Inflammatory macrophage treated with lipopolysaccharide for 1 hour (primary cell): ENCODE measurements at places on chromosomes 12 and 14.

DNA sequence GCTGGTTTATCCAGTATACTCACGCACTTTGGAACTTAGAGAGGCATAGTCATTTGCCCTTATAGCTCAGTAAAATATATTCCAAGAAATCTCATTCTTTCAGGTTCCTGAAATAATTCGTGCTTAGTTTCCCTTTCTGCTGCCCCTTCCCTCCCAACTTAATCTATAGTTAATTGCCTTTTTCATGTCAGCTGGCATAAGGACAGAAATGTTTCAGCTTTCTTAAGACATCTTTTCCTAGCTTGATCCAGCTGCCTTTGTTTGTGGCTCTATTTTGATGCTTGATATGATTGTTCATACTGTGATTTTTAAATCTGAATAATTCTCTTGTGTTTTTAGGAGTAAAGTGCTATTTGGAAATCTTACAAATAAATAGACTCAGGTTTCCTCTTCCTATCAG lies 120.0 kb upstream of the SEL1L start:
- DNase-seq, result no peak

DNA sequence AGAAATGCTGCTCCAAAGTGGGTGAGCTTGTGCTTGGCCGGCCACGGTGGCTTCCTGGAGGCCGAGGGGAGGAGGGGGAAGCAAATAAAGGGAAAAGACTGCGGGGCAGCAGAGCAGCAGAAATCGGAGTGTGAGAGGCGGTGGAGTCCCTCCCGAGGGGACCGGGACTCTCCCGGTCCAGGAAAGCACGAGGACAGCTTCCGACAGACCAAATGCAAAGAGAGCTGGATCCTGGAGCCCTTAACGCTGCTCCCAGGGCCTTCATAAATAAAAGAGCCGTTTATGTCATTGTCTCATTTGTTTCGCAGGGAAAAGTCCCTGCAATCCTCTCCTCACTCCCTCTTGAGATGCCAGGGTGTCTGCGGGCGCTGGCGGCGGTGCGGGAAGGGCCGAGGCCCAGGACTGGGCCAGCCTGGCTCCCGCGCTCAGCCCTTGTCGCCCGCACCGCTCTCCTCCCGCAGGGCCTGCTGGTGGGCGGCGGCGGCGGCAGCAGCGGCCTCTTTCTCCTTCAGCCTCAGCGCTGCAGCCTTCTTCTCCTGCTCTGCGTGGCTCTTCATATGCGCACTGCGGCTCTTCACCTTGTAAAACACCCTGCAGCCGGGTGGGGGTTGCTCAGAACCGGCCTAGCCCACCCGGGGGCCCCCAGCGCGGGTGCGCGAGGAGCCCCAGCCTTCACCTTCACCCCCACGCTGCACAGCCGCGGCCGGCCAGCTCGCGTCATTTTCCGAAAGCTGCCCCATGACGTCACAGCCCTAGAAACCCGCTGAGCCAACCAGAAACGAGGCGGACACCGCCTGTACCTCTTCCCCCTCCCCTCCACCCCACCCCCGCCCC lies 4.5 kb upstream of the PNMA1 start:
- no peak for DNase-seq

DNA sequence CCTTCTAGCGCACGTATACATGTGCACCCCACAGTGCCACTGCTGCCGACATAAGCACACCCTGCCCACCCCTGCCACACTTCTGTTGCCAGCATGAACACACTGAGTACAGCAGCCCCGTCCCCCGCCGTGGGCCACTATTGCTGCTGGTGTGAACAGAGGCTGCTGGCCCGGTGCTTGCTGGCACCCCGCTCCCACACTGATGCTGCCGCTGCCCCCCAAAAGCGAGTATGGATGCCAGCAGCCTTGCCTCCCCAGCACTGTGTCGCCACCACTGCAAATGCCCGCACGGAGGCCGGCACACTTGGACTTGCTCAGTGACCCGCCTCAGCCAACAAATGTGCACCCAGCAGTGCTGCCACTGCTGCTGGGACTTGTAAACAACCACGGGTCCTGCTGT lies 872.4 kb upstream of the ATXN7L3B start:
- DNase-seq, result no peak

DNA sequence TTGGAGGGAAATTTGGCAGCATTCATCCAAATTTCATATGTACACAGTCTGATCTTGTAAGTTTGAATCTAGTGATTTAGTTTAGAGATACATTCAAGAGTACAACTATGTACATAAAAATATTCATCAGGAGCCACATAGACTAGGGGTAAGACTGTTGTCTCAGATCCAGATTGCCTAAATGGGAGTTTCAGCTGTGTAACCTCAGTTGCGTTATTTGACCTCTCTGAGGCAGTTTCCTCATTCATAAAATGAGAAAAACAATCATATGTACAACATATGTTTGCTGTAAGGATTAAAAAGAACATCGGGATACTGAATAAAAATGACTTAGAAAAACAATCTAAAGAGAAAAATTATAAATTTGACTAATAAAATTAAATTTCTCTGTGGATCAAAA lies 577.5 kb downstream of the RPL10L start:
- DNase-seq, result no peak

DNA sequence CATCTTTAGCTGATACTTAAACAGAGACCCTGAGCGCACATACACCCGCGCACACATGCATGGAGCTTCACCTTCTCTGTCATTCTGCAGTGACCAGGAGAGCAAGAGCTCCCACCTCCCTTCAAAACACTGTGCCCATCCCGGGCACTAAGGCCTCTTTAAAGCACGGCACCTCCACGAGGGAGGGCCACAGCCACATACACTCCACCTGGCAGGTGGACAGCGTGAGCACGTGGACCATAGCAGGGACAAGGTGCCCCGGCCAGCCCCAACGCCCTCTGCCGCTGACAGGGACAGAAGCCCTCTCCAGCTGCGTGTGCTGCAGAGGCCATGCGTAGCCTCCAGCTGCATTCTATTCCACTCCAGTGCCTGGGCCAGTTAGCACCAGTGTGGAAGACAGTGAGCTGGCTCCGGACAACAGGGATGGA lies 5.4 kb downstream of the GAPDH start:
- no peak for DNase-seq

GRCh38 chr12:104222976-104223375 lies 7.4 kb downstream of the TXNRD1 start:
- no peak for DNase-seq

DNA sequence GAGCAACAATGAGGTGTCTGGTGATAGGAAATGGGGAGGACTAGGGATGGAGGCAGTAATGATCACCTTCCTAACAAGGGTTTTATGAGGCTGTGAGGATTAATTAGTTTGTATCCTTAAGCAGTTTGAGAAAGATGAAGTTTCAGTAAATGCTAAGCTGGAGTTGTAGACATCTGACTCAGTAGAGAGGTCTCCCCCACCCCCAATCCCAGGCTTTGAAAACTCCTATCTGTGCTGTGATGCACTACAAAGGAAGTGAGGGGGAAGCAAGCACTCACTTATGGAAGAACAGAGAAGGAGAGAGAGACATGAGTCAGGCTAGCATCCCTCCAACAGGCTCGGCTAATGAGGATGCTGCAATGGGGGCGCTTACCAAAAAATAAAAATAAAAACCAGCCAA lies 5.5 kb upstream of the BCL11B start:
- DNase-seq, result no peak

DNA sequence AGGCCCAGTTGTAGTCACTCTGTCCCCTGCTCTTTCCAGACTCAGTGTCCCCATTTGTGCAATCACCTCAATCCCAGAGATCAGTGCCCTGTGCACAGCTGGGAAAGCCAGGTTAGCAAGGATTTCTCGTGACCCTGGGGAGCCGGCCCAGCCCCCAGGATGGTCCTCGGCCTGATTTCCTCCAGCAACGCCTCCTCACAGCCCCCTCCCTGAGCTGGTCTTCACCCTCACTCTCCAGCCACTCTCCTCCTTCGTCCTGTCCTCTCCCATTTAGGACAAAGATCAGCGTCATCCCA lies 194.8 kb upstream of the C14orf180 start:
- no peak for DNase-seq

DNA sequence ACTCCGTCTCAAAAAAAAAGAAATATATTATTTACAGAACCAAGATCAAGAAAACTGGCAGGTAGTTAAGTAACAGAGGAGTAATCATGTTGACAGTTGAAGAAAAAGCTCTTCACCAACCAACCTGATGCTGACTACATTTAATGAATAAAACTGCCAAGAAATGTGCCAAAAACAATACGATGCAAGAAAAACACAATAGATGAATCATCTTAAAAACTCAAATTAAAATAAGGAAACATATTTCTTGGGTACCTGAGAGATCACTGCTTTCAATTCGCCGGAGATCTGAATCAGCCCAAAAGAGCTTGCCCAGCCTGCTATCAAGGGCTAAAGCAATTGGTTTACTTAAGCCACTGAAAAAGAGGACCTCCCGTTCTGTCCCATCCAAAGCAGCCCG lies 76.4 kb downstream of the BCL2L14 start:
- no peak for DNase-seq

DNA sequence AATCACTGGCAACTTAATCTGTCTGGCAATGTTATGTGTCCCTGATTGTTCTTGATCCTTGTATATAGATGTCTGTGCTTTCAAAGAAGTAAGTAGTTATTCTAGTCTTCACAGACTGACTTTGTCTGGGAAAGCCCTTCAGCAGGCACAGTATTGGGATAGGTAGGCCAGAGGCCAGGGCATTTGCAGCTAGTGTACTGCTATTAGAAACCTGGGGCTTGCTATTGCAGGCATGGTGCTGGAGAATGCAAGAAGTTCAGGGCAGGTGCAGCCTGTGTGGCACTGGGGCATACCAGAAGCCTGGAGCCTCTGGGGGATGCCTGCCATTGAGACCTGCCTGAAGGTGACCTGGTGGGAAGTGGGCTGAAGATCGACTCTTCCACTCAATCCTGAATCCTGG lies 96.3 kb downstream of the TMTC3 start:
- no peak for DNase-seq

- DNase-seq, result no peak
Observed at GRCh38 chr14:23653051-23653450, 16.9 kb downstream of the DHRS2 start.

DNA sequence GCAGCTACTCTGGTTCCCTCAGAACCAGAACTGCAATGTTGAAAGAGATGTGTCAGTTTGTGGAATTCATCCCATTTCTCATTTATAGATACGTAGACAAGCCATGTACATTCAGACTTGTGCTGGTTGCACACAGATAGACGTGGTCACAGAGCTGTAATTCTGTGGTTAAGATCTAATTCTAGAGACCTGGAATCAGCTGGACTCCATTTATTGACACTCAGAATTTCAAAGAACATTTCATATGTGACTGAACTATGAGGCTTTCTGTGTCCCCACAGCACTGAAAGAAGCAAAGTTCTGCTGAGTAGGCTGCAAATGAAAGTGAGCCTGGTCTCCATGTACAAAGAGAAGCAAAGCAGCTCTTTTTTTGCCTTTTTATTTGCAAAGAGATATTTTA lies 220.2 kb upstream of the NAV3 start:
- DNase-seq, result no peak

- no peak for DNase-seq
Observed at GRCh38 chr12:83676781-83677295, 990.1 kb downstream of the TMTC2 start.

DNA sequence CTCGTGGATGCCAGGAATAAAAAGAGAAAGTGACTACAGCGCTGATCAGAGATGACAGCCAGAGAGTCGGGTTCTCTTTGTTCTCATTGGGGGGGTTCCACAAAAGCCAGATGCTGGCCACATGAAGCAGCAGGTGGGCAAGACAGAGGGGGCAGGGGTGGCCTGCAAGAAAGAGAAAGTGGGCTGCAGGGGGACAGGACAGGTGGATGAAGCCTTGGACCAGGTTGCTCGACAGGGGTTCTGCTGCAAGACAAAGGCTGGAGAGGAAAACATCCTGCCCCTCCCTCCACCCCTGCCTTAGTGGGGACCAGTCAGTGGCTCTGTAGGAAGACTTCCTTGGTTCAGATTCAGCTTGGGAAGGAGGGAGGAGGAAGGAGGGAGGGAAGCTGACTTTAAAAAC lies 126.2 kb downstream of the KSR2 start:
- DNase-seq, result no peak

GRCh38 chr12:117727301-117727700 lies 241.5 kb downstream of the KSR2 start:
- no peak for DNase-seq

DNA sequence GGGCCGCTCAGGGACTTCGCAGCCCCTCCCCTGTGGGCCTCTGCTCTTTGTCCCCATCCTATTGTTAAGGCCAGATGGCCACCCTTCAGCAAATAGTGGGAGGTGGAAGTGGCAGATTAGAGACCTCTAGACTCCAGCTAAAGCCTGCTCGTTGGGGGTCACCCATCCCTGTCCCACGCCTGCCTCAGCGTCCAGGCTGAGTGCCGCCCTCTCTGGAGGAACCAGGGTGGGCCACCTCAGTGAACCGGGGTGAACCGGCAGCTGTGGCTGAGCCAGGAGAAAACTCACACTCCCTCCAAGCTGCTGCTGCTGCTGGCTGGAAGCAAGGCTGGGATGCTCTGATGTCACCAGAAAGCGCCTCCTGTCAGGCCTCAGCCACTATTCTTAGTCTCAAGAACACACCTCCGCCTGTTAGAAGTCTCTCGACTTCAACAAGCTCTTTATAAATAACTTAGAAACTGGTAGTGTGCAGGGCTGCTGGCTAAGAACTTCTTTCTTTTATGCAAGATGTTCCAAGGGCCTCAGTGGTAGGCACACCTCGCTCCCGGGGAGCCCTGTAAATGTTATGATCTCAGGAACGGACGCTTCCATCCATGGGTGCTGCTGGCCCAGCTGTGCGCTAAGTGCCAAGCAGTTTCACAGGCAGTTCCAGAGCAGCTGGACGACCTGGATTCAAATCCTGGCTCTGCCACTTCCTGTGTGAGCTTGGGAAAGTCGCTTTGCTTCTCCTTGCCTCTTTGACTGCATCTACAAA lies 19.8 kb upstream of the TESC start:
- DNase-seq, result no peak

GRCh38 chr12:27553941-27554340 lies 29.9 kb downstream of the PPFIBP1 start:
- DNase-seq, result no peak

- no peak for DNase-seq
Observed at GRCh38 chr14:74511966-74512830, 18.6 kb downstream of the ISCA2 start.

GRCh38 chr12:50287271-50287670 lies 4.0 kb upstream of the LIMA1 start:
- DNase-seq, result no peak

DNA sequence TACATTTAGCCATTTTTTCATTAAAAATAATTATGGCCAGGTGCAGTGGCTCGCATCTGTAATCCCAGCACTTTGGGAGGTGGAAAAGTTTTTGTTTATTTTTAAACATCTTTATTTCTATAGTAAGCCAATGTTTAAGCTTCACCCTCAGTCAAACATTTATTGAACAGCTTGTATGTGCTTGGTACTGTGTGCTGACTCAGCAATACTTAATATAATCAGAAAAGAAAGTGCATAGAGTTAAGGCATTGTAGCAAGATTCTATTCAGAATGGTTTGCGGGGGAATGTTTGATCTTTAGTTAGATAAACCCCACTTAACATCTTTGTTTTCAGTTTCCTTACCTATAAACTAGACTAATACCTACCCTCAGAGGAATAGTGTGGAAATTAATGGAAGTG lies 11.1 kb downstream of the ACTR6 start:
- no peak for DNase-seq
